ENCODE measurements at places on chromosomes 1 and 21.

GRCh38 chr1:37071829-37072228 lies 37.5 kb upstream of the GRIK3 start:
- no peak for DNase-seq

GRCh38 chr1:15501208-15502032 lies 22.6 kb downstream of the CASP9 start:
- DNase-seq, result peak; percentile 6

GRCh38 chr1:172832006-172832725 lies 173.3 kb downstream of the FASLG start:
- no peak for DNase-seq

DNA sequence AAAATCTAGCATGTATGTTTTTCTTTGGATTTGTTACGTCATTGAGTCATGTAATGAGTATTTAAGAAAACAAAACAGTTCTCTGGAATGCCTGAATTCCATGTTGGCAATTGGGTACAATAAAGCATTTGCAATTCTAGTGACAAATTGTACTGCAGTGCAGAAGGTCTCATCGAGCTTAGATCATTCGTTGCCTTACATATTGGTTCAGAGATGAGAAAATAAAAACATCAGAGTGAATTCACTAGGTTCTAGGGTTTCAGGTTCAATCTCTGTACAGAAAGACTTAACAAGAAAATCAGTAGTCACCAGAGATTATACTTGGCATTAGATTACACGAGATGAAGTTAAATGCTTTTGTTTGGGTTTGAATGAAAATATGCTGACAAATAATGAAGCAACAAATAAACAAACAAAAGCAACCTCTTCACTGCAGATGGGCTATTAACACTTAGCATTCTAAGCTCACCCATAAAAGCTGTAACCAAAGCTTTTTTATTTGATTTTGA lies 124.7 kb downstream of the RYR2 start:
- DNase-seq, result no peak

- DNase-seq, result no peak
These were observed 81.3 kb upstream of the LYST start for GRCh38 chr1:235947989-235948388.

- DNase-seq, result no peak
These were observed 3.5 kb upstream of the GNG12 start for GRCh38 chr1:67836769-67837168.

GRCh38 chr1:119968068-119968492 lies 71.8 kb upstream of the ADAM30 start:
- peak; percentile 3 for DNase-seq

- DNase-seq, result no peak
These were observed 61.2 kb downstream of the OLFML3 start for GRCh38 chr1:114040273-114041015.
